ENCODE measurements at places on chromosomes 1 and 21.

DNA sequence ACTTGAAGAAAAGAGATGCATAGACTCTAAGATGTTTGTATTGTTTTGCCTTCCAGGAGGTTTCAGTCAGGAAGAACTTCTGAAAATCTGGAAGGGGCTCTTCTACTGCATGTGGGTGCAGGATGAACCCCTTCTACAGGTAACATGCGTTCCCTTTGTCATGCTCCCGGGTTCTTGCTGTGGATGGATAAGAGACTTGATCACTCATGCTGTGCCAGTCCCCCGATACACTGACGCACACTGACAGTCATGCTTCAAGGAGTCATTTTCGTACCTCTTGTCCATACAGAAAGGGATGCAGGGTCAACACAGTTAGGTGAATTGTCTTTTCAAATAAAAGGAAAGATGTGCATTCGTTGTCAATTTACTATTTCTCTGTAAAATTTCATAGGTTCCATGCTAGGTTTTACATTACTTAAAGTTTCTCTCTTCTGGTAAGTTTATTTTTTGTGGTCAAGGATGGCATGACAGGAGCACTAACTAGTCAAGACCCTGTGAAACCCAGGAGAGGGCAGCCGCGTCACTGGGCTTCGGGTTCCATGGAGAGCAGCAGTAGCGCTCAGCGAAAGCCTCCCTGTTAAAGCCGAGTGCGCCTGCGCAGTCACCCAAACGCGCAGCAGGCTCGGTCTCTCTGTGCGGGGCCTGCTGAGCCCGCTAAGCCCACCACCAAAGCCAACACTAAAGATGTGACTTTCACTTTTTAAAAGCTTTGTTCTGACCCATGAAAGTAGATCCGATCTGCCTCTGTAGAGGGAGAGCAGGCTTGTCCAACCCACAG is 10.7 kb downstream of the RRP1B start:
- DNase-seq: no peak

DNA sequence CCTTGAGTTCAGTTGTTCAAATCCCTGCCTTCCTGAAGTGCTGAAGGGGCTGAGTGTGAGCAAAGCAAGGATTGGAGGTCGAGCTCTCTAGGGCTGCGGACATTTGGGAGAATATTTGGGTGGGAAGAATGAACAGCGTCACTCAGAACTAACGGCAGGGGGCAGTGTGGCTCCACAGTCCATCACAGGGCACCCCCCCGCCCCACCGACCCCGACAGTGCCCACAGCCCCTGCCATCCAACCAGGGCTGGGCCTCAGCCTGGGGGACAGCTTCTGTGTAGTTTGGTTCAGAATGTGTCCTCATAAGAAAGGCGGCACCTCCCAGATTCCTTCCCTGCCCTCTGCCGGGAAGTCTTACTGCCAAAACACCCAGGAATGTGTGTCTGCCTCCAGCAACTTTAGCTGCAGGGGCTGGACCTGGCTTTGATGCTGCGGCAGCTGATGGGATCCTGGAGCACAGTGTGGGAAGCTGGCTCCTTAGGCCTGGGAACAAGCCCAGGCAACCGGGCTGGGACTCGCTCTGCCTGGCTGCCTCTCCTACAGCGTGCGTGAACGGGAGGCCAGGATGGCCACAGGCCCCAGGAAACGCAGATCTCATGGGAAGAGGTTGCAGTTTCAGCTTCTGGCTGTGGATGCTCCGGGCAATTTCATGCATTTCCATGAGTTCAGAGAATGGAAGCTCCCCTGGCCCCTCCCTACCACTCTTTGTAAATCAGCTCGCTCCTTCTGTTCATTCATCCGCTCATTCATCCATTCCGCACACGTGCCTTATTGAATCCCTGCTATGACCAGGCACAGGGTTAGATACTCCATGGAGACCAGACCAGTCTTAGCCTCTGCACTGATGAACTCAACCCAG is 104.9 kb upstream of the TMPRSS2 start:
- peak; percentile 57 for DNase-seq

DNA sequence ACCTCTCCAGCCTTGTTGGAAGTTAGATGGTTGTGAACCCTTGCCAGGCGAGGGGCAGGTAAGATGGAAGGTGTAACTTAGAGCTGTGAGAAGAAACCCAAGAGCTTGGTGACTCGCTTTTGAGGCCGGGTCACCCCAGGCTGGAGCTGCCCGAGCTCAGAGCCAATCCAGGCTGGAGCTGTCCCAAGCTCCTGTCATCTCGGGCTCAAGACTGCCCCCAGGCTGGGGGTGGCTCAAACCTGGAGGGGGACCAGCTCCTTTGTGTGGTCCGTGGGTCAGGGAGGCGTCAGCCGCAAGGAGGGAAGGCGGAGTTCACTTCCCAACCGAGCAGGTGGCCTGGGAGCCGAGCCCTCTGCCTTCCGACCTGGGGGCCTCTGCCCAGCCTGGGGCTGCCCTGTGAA is 2.0 kb downstream of the HUNK start:
- peak; percentile 46 for DNase-seq

DNA sequence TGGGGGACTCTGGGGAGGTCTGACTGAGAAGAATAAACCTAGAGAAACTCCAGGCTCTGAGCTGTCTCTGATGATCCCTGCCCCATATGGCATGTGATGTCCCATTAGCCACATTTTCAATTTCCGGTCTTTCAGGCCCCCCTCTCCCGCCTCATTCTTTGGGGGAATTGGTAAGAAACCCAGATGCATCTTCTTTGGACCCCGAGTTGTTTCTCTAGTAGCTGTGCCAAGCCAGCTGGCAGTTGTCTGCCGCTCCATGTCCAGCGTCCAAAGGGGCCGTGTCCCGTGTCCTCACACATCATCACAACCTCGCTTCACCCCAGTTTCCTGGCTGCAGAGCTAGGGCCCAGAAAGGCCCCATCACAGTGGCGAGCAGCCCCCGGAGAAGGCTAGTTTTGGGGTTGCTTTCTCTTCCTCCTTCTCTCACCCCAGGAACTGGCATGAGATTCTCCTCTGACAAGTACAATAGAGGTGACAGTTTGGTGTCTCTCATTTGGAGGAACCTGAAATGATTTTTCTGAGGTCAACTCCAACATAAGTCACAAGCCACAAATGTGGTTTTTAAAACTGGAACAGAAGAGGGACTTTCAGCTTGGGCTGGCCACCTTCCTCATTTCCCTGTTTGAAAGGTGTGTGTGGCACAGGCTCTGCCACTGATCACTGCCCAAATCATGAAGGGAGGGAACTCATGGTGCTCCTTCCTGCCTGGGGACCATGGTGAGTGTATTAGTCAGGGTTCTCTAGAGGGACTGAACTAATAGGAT is 6.4 kb upstream of the GPR157 start:
- DNase-seq: no peak

GRCh38 chr1:43664369-43664768 is 14.4 kb downstream of the KDM4A start:
- DNase-seq: no peak

- DNase-seq: no peak
Observed at GRCh38 chr1:57157818-57158603, 192.2 kb upstream of the C8B start.

DNA sequence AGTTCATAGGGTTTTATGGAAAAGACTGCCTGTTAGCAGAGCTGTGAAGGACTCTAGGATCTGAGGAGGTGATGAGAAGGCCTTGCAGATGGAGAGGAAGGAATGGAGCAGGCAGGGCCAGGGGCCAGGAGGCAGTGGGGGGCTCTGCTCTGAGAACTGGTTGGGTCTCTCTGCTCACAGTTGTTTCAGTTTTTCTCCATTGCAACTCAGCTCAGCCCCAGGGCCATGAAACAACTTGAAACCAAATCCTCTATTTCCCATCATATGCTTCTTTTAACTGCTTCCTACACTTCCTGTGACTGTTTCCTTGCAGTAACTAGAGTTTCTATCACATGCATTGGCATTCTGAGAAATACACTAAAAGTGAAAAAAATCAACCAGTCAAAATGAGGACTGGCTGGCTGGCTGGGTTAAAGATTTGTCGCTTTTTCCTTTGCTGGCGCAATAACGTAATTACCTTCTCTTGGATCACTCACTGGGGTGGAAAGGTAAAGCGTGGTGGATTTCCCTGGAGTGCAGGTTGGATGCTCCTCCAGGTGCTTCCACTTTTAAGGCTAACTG is 172.0 kb downstream of the CDC7 start:
- DNase-seq: no peak

DNA sequence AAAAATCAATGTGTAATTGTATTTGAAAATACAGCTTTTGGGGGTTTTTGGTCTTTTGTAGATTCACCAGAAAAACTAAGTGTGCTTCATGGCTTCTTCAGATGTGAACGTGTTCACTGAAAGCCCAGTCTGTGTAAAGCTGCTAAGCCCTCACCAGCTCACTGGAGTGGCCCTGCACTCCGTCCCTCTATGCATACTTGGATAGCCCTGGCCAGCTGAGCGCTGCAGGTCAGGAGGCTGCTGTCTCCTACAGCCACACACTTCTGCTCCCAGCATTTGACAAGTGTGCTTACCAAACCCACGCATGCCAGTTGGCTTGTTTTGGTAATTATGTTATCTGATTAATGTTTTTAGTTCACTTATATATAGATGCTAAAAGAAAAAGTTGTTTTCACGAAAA is 163.5 kb downstream of the TLR5 start:
- DNase-seq: peak; percentile 41

GRCh38 chr1:231161667-231162296 is at the start of gene TRIM67:
Gene TRIM67 (plus strand): TSS chr1:231162058. CDS start chr1:231162970, 912 bp downstream.
- no peak for DNase-seq
